ENCODE measurements at places on chromosomes 2 and 18.

DNA sequence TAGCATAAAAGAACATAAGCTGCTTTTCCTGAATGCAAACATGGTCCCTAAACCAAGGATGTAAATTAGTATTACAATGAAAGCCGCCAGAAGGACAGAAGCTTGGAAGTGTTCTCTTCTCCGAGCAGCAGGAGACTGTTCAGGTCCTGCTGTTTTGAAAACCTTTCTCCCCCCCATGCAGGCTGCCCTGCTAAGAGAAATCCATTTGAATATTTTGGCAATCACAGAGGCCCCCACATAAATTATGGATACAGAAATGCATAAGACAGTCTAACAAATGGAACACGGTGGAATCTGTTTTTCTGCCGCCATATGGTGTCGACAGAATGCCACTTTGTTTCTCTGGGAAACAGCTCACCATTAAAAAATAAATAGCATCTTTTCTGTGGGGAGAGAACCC, 600.4 kb upstream of the KLHL29 start:
- no peak overlapping the region for H3K4me3 ChIP-seq
- no peaks in the 10 kb centered on the region for H3K4me1 ChIP-seq
- H3K36me3 ChIP-seq = no peaks in the 10 kb centered on the region

DNA sequence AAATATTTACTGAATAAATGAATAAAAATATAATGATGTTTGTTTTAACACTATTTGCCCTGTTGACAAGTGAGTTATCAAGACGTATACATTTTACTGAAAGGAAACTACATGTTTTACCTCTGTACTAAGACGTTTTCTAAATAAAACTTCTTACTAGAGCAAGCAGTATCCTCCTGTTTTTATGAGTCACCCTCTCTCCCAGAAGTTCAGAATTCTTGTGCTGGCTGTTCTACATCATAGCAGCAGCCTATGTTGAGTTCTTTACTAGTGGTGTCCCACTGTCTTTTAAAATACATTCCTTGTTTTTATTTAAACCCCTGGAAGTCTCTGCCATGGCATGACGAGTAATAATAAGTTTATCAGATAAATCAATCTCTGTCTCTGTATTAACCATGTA, 297.4 kb downstream of the CALCRL start:
- no peaks in the 10 kb centered on the region for H3K4me1 ChIP-seq
- no peak for DNase-seq
- no peak overlapping the region for H3K4me3 ChIP-seq
- no peak overlapping the region for H3K27ac ChIP-seq

GRCh38 chr18:61893309-61893970, 633 bp upstream of the RNF152 start:
- H3K36me3 ChIP-seq = no peaks in the 10 kb centered on the region
- H3K4me3 ChIP-seq = peak overlapping the region; percentile 81
- peaks cover 65% of the 10 kb centered on the region for H3K27me3 ChIP-seq
- H3K4me1 ChIP-seq = peaks cover 6% of the 10 kb centered on the region

DNA sequence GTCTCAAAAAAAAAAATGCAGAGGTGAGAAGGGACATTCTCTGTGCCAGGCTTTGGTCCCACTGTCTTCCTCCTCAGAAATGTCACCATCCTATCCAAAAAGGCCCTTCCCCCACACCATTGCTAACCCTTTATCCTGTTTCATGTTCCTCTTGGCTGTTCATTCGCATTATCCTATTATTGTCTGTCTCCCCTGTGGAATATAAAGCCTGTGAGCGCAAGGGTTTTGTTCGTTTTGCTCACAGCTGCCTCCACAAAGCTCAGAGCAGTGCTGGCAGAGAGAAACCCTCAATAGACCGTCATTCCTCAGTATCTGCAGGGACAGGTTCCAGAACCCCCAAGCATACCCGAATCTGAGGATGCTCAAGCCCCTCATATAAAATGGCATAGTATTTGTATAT, 91.8 kb downstream of the LOXHD1 start:
- H3K27ac ChIP-seq = no peak overlapping the region
- no peaks in the 10 kb centered on the region for H3K4me1 ChIP-seq

DNA sequence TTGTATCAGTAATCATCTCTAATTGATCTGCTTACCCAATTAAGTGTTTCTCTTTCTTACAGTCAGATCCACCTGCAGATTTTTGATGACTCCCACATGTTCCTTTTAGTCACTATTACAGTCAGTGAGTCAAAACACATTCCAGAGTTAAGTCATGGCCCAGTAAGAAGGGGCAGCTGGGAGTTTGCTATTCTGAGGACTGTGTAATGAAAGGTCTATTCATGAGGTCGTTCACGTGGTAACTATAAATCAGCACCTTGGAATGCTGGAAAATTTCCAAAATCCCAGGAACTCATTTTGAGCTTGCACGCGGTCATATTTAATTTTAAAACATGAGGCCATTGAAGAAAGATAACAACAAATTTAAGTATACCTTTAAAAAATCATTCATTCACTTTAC, 252.5 kb downstream of the XIRP2 start:
- H3K4me3 ChIP-seq = no peak overlapping the region
- H3K27ac ChIP-seq = no peak overlapping the region
- no peaks in the 10 kb centered on the region for H3K36me3 ChIP-seq
- H3K27me3 ChIP-seq = no peaks in the 10 kb centered on the region
- no peak for DNase-seq

DNA sequence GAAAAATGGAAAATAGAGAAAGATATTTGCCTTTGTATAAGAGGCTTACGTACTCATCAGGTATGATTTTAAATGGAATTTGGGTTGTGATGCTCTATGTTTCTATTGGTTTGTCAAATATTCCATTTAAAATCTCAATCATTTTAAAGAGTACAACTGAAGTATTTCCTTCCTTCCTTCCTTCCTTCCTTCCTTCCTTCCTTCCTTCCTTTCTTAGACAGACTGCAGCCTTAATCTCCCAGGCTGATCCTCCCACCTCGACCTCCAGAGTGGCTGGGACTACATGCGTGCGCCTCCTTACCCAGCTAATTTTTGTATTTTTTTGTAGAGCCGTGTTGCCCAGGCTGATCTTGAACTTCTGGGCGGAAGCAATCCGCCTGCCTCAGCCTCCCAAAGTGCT, 15.4 kb upstream of the DYNC1I2 start:
- H3K4me3 ChIP-seq = no peak overlapping the region
- H3K4me1 ChIP-seq = no peaks in the 10 kb centered on the region
- H3K27ac ChIP-seq = no peak overlapping the region
- no peaks in the 10 kb centered on the region for H3K36me3 ChIP-seq

DNA sequence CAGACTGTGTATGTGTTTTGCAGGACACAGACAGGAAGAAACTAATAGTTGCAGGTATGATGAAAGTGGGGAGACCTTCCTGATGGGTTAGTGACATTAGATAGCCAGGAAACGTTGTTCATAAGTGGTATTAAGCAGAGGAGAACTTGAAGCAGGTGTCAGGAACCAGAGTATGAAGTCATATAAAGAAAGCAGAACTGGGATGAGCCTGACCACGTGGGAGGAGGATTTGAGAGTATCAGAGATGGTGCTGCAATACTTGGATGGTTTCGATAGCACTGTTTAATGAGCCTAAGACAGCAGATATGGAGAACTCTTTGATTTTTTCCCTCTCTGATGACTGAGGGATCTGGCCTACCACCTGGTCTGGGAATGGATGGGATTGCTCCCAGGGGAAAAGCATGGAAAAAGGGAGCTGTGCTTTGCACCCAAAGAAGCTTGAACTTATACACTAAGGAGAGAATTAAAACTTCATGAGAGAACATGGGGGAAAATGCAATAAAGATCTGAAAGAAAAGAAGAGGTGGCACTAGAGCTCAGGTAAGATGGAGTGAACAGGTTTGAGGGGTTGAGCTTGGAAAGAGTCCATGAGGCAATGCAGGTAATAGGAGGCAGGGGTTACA, 226.0 kb upstream of the LRRTM1 start:
- H3K27me3 ChIP-seq = no peaks in the 10 kb centered on the region
- H3K4me3 ChIP-seq = no peak overlapping the region
- no peak overlapping the region for H3K27ac ChIP-seq
- no peaks in the 10 kb centered on the region for H3K4me1 ChIP-seq
- no peak for DNase-seq
- no peaks in the 10 kb centered on the region for H3K36me3 ChIP-seq
